Smooth muscle cell of bladder (primary cell): ENCODE measurements at places on chromosomes 13 and 19. TPM values are rescaled to one million over a fixed set of nuclear protein-coding genes. Genes with fewer than 3 reads are reported as not detected.

The TEX101 gene
- not detected in 2 replicates for total RNA-seq

The RASAL3 gene
- 0.09 TPM in 1 of 2 replicates, not detected in the other for total RNA-seq

The SLC17A7 gene
- not detected in 2 replicates for total RNA-seq

The ADGRE1 gene
- total RNA-seq, result not detected in 2 replicates

The ZNF723 gene
- total RNA-seq, result not detected in 2 replicates

The FFAR1 gene
- not detected in 2 replicates for total RNA-seq

The SLC25A23 gene
- 14.4 and 15.1 TPM in 2 replicates for total RNA-seq

The ZNF571 gene
- total RNA-seq, result 2.7 and 5.6 TPM in 2 replicates

The POU2F2 gene
- total RNA-seq, result under 0.01 TPM in 2 replicates

The CYP2F1 gene
- total RNA-seq, result not detected in 2 replicates

The USHBP1 gene
- total RNA-seq, result not detected in 2 replicates

The HAUS5 gene
- 3.0 and 3.5 TPM in 2 replicates for total RNA-seq

The CAPNS1 gene
- total RNA-seq, result 364 and 384 TPM in 2 replicates

The ZNF181 gene
- total RNA-seq, result 14.6 and 16.1 TPM in 2 replicates

The KRI1 gene
- total RNA-seq, result 7.0 and 9.1 TPM in 2 replicates

The CLDN10 gene
- total RNA-seq, result not detected in 2 replicates

The AKAP11 gene
- 14.4 and 16.8 TPM in 2 replicates for total RNA-seq

The SHD gene
- total RNA-seq, result not detected in 2 replicates

The CCNA1 gene
- total RNA-seq, result 1.4 and 3.0 TPM in 2 replicates

The ZNF221 gene
- 6.8 and 7.4 TPM in 2 replicates for total RNA-seq

The CCDC194 gene
- total RNA-seq, result not detected in 2 replicates

The ZNF561 gene
- 26.6 and 33.3 TPM in 2 replicates for total RNA-seq

The GRIN2D gene
- 0.18 and 0.28 TPM in 2 replicates for total RNA-seq

The BEST2 gene
- total RNA-seq, result not detected in 2 replicates

The MIER2 gene
- 16.3 and 16.6 TPM in 2 replicates for total RNA-seq

The RFPL4A gene
- not detected in 2 replicates for total RNA-seq

The ZNF442 gene
- total RNA-seq, result 3.6 and 4.7 TPM in 2 replicates

The LGALS7B gene
- 0.28 and 1.0 TPM in 2 replicates for total RNA-seq

The SIGLEC8 gene
- total RNA-seq, result not detected in 2 replicates

The OR10H1 gene
- total RNA-seq, result not detected in 2 replicates

The CXCL17 gene
- total RNA-seq, result not detected in 2 replicates

The CILP2 gene
- total RNA-seq, result 0.14 and 0.37 TPM in 2 replicates

The TGFBR3L gene
- total RNA-seq, result 0.85 and 2.0 TPM in 2 replicates

The IGFLR1 gene
- total RNA-seq, result 1.00 and 1.8 TPM in 2 replicates

The ZNF799 gene
- total RNA-seq, result 1.4 and 1.5 TPM in 2 replicates

The XAB2 gene
- total RNA-seq, result 20.9 and 23.4 TPM in 2 replicates

The ZNF69 gene
- 3.4 and 3.6 TPM in 2 replicates for total RNA-seq

The LIM2 gene
- total RNA-seq, result not detected in 2 replicates

The ZNF486 gene
- total RNA-seq, result 3.6 and 3.7 TPM in 2 replicates

The ANGPTL8 gene
- total RNA-seq, result 0.18 TPM in 1 of 2 replicates, not detected in the other

The SEMA6B gene
- 0.14 and 0.37 TPM in 2 replicates for total RNA-seq

The ZNF729 gene
- not detected in 2 replicates for total RNA-seq

The FCHO1 gene
- 0.09 and 0.14 TPM in 2 replicates for total RNA-seq

The PABPC3 gene
- 0.09 and 0.14 TPM in 2 replicates for total RNA-seq

The PCDH8 gene
- total RNA-seq, result not detected in 2 replicates

The NANOS3 gene
- not detected in 2 replicates for total RNA-seq

The RGL3 gene
- total RNA-seq, result 1.4 TPM in 2 replicates

The PGLYRP2 gene
- total RNA-seq, result not detected in 2 replicates

The CD70 gene
- not detected in 2 replicates for total RNA-seq

The ATP1A3 gene
- total RNA-seq, result under 0.01 and 0.09 TPM in 2 replicates

The TEX26 gene
- 0.14 and 0.18 TPM in 2 replicates for total RNA-seq

The IER2 gene
- total RNA-seq, result 6.5 and 11.2 TPM in 2 replicates

The KCNK6 gene
- 8.5 and 19.5 TPM in 2 replicates for total RNA-seq

The RNU6-9 gene
- not detected in 2 replicates for total RNA-seq

The KL gene
- under 0.01 and 0.18 TPM in 2 replicates for total RNA-seq

The ZNF99 gene
- not detected in 2 replicates for total RNA-seq

The TUBA3C gene
- not detected in 2 replicates for total RNA-seq

The CRLF1 gene
- total RNA-seq, result 28.7 and 60.3 TPM in 2 replicates

The DOCK9 gene
- total RNA-seq, result 8.7 and 12.2 TPM in 2 replicates
